ENCODE measurements at places on chromosomes 1 and 21. TPM values are rescaled to one million over a fixed set of nuclear protein-coding genes. Genes with fewer than 3 reads are reported as not detected.
A peak's percentile ranks its signal among the peaks of the same experiment; 100 is the strongest.

- DNase-seq: no peak
- H3K27me3 ChIP-seq: no peaks in the 10 kb centered on the region
- no peak overlapping the region for H3K27ac ChIP-seq
- H3K4me1 ChIP-seq: peaks cover 7% of the 10 kb centered on the region
- H3K4me3 ChIP-seq: no peak overlapping the region
Observed at GRCh38 chr1:165641231-165641987, 10.4 kb downstream of the MGST3 start.

GRCh38 chr1:222310836-222311235 lies 237.1 kb downstream of the HHIPL2 start:
- H3K4me3 ChIP-seq: no peak overlapping the region
- no peaks in the 10 kb centered on the region for H3K27me3 ChIP-seq

- no peaks in the 10 kb centered on the region for H3K27me3 ChIP-seq
- no peak for DNase-seq
- H3K4me1 ChIP-seq: no peaks in the 10 kb centered on the region
- H3K27ac ChIP-seq: no peak overlapping the region
Observed at GRCh38 chr1:29383746-29384371, 147.5 kb downstream of the PTPRU start.

- no peaks in the 10 kb centered on the region for H3K27me3 ChIP-seq
- H3K27ac ChIP-seq: no peak overlapping the region
- H3K4me3 ChIP-seq: no peak overlapping the region
- H3K4me1 ChIP-seq: no peaks in the 10 kb centered on the region
- H3K36me3 ChIP-seq: peaks cover 81% of the 10 kb centered on the region
- no peak for DNase-seq
Observed at GRCh38 chr1:39317111-39317510, 112.6 kb downstream of the MACF1 start.

- H3K4me1 ChIP-seq: no peaks in the 10 kb centered on the region
- H3K27ac ChIP-seq: no peak overlapping the region
- no peaks in the 10 kb centered on the region for H3K27me3 ChIP-seq
Observed at GRCh38 chr1:81619156-81619555, 181.6 kb upstream of the ADGRL2 start.

GRCh38 chr1:39690794-39691382 lies 345 bp downstream of the HPCAL4 start:
- peaks cover 17% of the 10 kb centered on the region for H3K27me3 ChIP-seq
- H3K4me1 ChIP-seq: peaks cover 18% of the 10 kb centered on the region
- peak overlapping the region; percentile 78 for H3K4me3 ChIP-seq
- H3K36me3 ChIP-seq: no peaks in the 10 kb centered on the region
- DNase-seq: no peak

FNDC10 gene
- total RNA-seq: 2.9 TPM

SELE gene
- total RNA-seq: not detected

DNA sequence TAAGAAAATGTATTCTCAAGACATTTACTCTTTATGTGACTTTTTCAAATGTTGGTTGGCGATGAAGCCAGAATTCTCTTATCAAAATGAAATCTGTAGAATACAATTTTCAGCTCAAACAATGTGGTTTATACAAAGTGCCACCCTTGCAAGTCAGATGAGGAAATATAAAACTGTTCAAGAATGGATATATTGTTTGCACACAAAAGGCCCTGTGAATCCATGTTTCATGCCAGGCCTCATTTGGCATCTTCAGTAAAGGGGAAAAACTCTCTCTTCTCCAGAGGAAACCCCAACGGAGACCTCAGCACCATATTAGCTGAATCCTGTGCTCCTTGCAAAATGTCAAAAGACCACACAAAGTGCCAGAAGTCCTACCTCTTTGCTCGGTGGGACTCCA lies 310.4 kb downstream of the RRAGC start:
- H3K4me1 ChIP-seq: no peaks in the 10 kb centered on the region
- H3K27ac ChIP-seq: no peak overlapping the region
- no peaks in the 10 kb centered on the region for H3K36me3 ChIP-seq
- no peaks in the 10 kb centered on the region for H3K27me3 ChIP-seq
- H3K4me3 ChIP-seq: no peak overlapping the region

OR2M3 gene
- not detected for total RNA-seq

DNA sequence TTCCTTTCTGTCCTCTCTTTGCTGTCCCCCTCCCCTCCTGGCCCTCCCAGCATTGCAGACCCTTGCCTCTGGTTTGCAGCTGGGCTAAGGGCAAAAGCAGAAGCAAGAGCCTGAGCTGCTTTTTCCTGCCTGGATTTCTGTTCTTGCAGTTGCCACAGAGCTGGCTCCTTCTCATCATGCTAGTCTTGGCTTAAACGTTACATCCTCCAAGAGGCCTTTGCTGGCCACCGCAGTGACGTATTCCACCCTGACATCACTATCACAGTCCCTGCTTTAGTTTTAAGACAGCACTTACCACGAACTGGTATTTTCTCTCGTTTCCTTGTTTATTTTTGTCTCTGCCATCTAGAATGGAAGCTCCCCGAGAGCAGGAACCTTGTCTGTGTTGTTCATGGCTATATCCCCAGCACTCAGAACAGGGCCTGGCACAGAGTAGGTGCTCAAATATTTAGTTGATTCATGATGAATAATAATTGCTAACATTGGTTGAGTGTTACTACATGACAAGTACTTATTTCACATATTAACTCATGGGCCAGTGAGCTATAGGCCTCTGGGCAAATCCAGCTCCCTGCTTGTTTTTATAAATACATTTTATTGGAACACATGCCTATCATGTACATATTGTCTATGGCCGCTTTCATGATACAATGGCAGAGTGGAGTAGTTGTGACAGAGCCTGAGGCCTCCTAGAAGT lies 13.2 kb upstream of the CSF1 start:
- no peak overlapping the region for H3K4me3 ChIP-seq
- H3K4me1 ChIP-seq: peaks cover 12% of the 10 kb centered on the region
- H3K36me3 ChIP-seq: no peaks in the 10 kb centered on the region
- H3K27ac ChIP-seq: no peak overlapping the region
- DNase-seq: no peak
- no peaks in the 10 kb centered on the region for H3K27me3 ChIP-seq

DNA sequence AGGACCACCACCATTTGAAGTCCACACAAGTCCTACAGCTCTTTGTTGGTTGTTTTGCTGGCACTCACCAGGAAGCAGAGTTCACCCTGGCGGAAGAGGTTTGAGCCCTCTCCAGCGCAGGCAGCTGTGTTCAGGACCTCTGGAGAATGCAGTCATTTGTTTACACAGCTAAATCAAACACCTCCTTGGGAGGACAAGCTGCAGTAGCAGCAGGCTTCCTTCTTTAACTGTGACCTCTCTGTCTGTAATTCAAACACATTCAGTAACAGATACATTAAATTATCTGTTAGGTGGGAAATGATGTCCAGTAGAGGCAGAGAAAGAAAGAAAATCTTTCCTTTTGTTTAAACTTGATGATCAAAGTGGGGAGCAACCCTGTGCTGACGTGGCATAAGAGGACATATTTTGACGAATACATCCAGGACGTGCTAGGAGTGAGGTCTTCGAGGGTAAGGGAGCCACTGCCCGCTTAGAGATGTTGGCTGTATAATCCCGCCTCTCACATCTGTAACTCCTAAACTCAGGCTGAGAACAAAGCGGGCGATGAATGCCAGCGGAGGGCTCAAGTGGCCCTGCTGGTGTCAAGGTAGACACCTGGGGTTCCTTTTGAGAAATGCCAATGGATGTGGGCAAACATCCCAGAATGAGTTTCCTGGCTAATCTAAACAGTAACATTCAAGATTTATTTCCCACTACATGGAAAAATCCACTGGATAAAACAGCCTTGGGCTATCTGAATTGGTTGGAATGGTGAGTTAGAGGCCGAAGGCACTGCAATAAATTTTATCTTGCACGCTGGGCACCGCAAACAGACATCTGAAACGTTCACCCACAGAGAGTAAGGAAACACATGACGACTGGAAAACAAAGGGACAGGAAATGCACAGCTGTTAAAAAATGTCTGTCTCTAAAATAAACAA lies 51.7 kb downstream of the ABCA4 start:
- H3K27ac ChIP-seq: no peak overlapping the region
- H3K4me3 ChIP-seq: no peak overlapping the region
- no peak for DNase-seq
- H3K36me3 ChIP-seq: no peaks in the 10 kb centered on the region

GRCh38 chr1:27795601-27796000 lies 22.6 kb downstream of the STX12 start:
- DNase-seq: no peak
- no peak overlapping the region for H3K27ac ChIP-seq
- H3K36me3 ChIP-seq: peaks cover 30% of the 10 kb centered on the region
- no peaks in the 10 kb centered on the region for H3K4me1 ChIP-seq

- H3K27me3 ChIP-seq: no peaks in the 10 kb centered on the region
- H3K4me1 ChIP-seq: peaks cover 33% of the 10 kb centered on the region
- H3K27ac ChIP-seq: no peak overlapping the region
Observed at GRCh38 chr1:204580862-204581261, 64.7 kb downstream of the MDM4 start.

- DNase-seq: no peak
- no peak overlapping the region for H3K4me3 ChIP-seq
- no peak overlapping the region for H3K27ac ChIP-seq
- no peaks in the 10 kb centered on the region for H3K4me1 ChIP-seq
- no peaks in the 10 kb centered on the region for H3K27me3 ChIP-seq
- H3K36me3 ChIP-seq: no peaks in the 10 kb centered on the region
Observed at GRCh38 chr1:219296430-219297355, 123.0 kb downstream of the LYPLAL1 start.

All from CD8-positive, alpha-beta memory T cell (primary cell).